GM12865 (cell line): ENCODE measurements at places on chromosomes 16 and 17.

DNA sequence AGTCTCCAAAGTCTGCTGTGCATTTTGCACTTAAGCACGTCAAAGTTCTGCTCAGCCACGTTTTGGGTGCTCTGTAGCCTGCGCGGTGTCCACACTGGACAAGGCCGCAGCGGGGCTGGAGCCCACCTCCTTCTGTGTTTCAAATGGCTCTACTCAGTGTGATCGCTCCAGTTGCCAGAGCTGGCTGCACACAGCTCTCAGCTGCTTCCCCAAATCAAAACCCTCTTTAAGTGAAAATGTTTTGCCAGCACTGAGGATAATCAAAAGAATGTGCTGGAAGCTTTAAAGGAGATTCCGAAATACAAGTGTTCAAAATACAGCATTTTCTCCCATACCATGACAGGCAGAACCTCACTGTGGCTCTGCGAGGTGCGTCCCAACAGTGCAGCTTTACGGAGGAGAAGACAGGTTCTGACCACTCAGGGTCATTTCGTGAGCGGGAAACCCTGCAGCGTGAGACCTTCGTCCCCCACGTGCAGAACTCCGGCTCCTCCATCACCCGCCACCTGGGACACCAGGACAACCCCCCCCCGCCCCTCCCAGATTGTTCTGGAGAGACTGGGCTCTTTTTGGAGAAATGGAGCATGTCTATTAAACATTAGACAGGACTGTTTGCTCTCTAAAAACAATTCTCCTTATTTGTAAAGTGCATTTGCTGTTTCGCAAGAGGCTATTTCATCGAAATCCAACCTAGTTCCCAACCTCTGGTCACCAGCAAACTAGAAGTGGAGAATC lies 16.6 kb downstream of the TBC1D16 start:
- DNase-seq, result no peak

DNA sequence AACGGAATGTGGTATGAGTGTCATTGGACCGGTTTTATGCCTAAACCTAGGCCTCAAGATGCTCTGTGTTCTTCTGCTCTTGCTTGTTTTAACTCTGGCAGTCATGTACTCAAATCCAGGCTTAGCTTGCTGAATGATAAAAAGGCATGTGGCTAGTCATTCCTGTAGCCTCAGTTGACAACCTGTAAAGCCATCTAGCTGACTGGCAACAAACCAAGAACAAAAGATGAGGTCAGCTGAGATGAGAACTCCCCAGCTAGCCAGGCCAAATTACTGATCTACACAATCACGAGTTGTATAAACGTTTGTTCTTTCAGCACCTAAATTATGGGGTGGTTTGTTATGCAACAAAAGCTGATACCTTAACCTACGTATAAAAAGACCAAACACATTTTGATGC lies 1406.0 kb upstream of the CDH8 start:
- DNase-seq, result no peak

DNA sequence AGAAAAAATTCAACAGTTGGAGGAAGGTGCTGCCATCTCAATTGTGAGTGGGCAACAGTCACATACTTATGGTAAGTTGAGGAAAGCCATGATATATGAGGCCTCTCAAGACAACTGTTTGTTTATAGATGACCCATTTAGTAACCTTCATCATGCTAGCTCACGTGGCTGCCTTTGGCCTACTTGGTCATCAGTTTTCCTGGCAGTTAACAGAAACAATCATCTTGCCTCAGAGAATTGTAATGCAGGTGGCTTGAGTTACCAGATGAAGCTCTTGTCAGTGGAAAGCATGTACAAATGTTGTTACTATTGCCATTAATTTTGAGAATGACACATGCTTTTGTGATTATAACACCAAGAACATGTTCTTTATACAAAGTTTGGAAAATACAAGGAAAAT lies 14.7 kb downstream of the TPPP3 start:
- DNase-seq, result no peak

DNA sequence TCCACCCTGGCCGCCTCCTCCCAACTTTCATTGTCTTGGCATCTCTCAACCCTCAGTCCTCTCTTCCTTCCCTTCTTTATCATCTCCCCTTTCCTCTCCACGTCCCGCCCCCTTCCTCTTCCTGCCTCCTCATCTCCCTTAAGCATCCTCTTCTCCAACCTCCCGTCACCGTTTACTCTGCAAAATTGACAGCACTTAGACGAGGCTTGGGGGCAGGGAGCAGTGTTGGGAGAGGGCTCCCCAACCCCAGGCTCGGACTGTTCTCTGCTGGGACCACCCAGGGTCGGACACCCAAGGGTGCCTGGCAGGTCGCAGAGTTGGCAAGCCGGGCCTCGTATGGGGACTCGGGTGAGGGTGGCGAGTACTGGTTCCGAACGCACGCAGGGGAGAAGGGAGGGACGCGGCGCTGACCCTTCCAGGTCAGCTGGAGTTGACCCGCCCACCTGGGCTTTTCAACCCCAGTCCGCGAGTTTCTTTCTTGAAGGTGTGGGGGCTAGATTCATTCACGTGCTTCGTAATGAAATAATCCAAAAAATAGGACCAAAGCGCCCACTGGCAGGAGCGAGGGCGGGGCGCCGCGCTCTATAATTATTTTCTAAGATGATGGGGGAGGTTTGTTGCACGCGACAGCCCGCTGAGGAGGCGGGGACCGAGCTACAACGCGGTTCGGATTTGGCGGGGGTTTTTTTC lies 775 bp upstream of the PAGR1 start:
- no peak for DNase-seq

- no peak for DNase-seq
These were observed 7.5 kb upstream of the HSD3B7 start for GRCh38 chr16:30977502-30977901.

GRCh38 chr16:57801098-57801808 lies 1.0 kb downstream of the KIFC3 start:
- DNase-seq, result no peak
